Vein endothelial cell (primary cell): ENCODE measurements at places on chromosomes 11 and 22. TPM values are rescaled to one million over a fixed set of nuclear protein-coding genes. Genes with fewer than 3 reads are reported as not detected.

The CDCA5 gene
- total RNA-seq = 9.5 and 15.1 TPM in 2 replicates

The RFPL3 gene
- not detected in 2 replicates for total RNA-seq

The ZNF280B gene
- 1.5 and 1.6 TPM in 2 replicates for total RNA-seq

The CHEK2 gene
- 12.5 and 20.9 TPM in 2 replicates for total RNA-seq

The DBX1 gene
- not detected in 2 replicates for total RNA-seq

The OR8A1 gene
- total RNA-seq = not detected in 2 replicates

The DSCAML1 gene
- total RNA-seq = not detected in 2 replicates

The DENND5A gene
- total RNA-seq = 157 and 168 TPM in 2 replicates

The HIKESHI gene
- 50.5 and 50.6 TPM in 2 replicates for total RNA-seq

The OR4D5 gene
- not detected in 2 replicates for total RNA-seq

The UBQLN3 gene
- total RNA-seq = not detected in 2 replicates

The CFAP300 gene
- 0.33 and 0.57 TPM in 2 replicates for total RNA-seq

The PHF21A gene
- total RNA-seq = 12.1 and 21.4 TPM in 2 replicates

The BTBD10 gene
- 79.0 and 103 TPM in 2 replicates for total RNA-seq
